ENCODE measurements at places on chromosomes 7 and 10. TPM values are rescaled to one million over a fixed set of nuclear protein-coding genes. Genes with fewer than 3 reads are reported as not detected.

TRAPPC14 gene
- 5.6 TPM for total RNA-seq

ANKRD2 gene
- 0.26 TPM for total RNA-seq

PRKG1 gene
- 3.0 TPM for total RNA-seq

LRRC18 gene
- total RNA-seq, result under 0.01 TPM

CTAGE8 gene
- total RNA-seq, result not detected

OR2A5 gene
- not detected for total RNA-seq

TLX1 gene
- not detected for total RNA-seq

CLCN1 gene
- total RNA-seq, result not detected

ANKRD22 gene
- total RNA-seq, result not detected

LIPN gene
- not detected for total RNA-seq

PANK1 gene
- 2.4 TPM for total RNA-seq

RHOBTB1 gene
- total RNA-seq, result 30.9 TPM

PYROXD2 gene
- total RNA-seq, result 4.9 TPM

ADCY1 gene
- 0.86 TPM for total RNA-seq

INA gene
- total RNA-seq, result under 0.01 TPM

IGF2BP3 gene
- total RNA-seq, result 2.1 TPM

SLC16A12 gene
- total RNA-seq, result not detected

GALNT17 gene
- total RNA-seq, result not detected

AOC1 gene
- not detected for total RNA-seq

LANCL2 gene
- 14.8 TPM for total RNA-seq
